ENCODE measurements at places on chromosomes 2 and 18.

DNA sequence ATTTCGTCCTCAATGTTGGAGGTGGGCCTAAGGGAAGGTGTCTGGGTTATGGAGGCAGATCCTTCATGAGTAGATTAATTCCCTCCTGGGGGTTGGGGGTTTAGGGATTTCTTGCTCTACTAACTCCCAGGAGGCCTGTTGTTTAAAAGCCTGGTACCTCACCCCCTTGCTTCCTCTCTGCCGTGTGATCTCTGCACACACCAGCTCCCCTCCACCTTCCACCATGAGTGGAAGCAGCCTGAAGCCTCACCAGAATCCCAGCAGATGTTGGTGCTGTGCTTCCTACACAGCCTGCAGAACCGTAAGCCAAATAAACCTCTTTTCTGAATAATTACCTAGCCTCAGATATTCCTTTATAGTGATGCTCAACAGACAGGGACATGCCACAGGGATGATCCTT is 141.5 kb downstream of the ZNF516 start:
- no peak for DNase-seq

DNA sequence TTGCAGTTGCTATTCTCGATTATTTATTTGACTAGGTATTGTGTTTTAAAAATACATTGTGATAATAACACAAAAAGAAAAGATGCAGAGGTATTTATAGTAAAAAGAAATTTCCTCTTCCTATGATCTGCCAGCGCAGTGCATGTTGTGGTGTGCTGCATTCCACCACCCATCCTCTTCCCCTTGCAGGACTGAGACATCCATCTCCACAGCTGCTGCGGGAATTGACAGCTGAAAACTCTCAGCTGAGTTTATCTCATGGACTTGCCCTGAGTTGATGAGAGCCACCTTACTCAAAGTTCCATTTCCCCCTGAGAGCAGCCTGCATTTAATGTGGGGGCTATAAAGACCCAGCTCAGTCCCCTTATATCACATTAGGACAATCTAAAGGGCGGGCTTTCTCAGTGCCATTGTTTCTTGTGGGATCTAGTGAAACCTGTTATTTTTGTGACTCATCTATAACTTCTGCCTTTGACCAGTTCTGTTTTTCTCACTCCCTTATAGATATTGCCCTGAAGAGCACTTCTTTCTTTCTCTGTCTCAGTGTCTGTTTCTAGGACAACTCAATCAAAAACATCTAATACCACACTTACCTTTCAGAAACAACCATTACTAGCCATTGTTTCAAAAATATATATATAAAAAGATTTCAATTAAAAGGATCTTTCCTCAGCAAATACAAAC is 698.5 kb downstream of the NR4A2 start:
- DNase-seq: no peak

- no peak for DNase-seq
These were observed 53.4 kb downstream of the WIPF1 start for GRCh38 chr2:174544156-174544555.

- no peak for DNase-seq
These were observed 8.4 kb upstream of the HNRNPLL start for GRCh38 chr2:38610851-38611801.

DNA sequence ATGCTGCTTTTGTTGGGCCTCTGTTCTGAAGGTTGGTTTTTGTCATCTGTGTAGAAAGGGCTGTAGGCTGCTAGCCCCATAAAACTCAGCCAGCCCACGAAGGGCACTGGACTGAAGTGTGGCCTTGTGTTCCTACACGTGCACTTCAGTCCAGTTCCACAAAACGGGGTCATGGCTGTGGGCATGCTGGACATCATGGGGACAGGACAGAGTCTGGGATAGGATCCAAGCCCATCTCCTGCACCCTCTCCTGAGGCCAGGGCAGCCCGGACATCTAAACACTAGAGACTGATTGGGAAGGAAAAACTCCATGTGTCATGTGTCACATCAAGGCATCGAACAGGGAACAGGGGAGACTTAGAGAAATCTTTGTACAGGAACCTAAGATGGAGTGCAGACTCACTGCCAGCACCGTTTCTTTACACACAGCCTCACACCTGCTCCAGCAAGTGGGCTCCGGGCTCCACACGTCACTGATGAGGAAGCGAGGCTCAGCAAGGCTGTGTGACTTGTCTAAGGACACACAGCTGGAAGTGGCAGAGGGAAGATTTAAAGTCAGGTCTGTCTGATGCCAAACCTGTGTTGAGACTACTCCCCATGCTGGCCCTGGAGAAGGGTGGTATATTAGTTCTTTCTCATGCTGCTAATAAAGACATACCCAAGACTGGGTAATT is 74.8 kb upstream of the BCL2L11 start:
- DNase-seq: no peak

- no peak for DNase-seq
These were observed 451.4 kb downstream of the TNS1 start for GRCh38 chr2:217551252-217551899.

DNA sequence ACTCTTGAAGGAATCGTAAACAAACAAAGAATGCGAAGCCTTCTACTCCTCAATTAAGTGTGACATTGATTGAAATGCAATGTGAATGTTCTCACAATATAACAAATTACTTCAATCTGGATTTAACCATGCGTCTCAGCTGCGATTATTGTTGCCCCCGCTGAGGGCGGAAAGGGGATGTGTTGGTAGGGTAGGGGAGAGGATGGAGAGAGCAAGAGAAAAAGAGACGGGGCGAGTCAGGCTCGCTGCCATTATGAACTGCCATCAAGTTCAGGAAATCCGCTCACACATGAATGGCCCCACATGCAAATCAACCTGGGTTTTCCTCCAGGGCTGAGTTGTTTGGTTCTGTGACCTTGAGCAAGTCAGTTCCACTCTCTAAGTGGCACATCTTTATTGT is 129.8 kb downstream of the PXDN start:
- no peak for DNase-seq

DNA sequence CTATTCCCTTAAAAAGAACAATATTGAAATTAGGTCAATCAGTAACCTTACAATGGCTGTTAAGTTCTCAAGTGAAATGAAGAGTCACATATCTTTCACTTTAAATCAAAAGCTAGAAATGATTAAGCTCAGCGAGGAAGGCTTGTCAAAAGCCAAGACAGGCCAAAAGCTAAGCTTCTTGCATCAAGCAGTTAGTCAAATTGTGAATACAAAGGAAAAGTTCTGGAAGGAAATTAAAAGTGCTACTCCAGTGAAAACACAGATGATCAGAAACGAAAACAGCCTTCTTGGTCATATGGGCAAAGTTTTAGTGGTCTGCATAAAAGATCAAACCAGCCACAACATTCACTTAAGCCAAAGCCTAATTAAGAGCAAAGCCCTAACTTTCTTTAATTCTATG is 402.6 kb upstream of the ZEB2 start:
- no peak for DNase-seq

GRCh38 chr2:227510620-227510958 is 38.6 kb downstream of the AGFG1 start:
- DNase-seq: no peak

DNA sequence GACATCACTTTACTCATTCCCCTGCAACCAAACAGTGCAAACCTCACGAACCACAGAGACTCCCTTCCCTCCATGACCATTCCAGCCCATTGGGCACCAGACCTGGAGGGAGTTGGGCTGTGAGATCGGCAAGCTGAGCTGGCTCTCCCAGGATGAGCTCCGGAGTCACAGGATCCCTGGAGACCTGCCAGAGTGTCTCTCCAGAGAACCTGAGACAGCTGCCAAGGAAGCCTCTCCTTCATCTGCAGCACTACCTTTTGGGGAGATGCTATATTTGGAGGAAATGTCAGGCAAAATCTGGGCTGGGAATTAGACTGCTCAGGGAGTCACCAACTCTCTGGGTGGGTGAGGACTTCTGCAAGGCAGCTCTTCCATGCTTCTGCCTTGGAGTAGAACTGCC is 417.4 kb downstream of the TNS1 start:
- no peak for DNase-seq

- no peak for DNase-seq
These were observed 6.7 kb upstream of the ATG16L1 start for GRCh38 chr2:233244818-233245217.

GRCh38 chr18:74149878-74150277 is 1.6 kb downstream of the TIMM21 start:
- DNase-seq: no peak

- DNase-seq: no peak
These were observed 1.5 kb upstream of the VSNL1 start for GRCh38 chr2:17538844-17539554.

DNA sequence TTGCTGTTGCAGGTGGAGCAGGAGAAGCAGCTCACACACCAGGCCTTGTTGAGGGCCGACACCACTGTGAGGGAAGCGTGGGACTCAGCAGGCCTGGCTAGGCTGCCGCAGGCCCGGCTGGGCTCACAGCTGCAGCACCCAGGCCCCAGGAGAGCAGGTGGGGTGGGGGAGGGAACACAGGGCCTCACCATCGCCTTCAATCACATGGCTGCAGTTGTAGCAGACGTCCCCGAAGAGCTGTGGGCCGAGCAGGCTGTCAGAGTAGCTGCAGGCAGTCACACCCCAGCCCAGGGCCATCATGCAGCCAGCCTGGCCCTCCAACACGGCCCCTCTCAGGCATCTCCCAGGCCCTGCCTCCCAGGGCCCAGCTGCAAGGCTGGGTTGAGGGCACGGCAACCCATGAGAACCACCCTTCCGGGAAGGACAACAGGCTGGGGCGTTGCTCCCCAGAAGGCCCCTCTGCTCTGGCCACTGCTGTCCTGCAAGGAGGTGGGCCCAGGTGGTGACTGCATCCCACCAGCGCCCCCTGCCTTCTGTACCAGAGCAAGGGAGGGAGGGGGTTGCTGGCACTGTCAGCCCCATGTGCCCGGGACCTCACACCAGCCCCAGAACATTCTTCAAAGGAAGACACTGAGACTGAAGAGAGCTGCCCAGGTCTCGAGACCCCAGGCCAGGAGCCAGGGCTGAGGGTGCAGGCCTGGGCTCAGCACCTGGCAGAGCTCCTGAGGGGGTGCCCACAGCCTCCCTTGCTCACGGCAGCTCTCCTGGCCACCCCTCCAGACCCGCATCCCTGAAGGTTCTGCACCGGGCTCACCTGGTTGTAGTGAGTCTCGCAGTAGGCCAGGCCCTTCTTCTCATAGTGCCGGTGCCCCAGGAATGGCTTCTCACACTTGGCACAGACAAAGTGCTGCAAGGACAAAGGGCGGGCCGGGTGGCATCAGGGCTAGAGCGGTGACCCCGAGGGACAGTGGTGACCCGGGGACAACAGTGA is 5.6 kb upstream of the GPR17 start:
- no peak for DNase-seq

- DNase-seq: no peak
These were observed 5.1 kb upstream of the BOK start for GRCh38 chr2:241553512-241553830.

DNA sequence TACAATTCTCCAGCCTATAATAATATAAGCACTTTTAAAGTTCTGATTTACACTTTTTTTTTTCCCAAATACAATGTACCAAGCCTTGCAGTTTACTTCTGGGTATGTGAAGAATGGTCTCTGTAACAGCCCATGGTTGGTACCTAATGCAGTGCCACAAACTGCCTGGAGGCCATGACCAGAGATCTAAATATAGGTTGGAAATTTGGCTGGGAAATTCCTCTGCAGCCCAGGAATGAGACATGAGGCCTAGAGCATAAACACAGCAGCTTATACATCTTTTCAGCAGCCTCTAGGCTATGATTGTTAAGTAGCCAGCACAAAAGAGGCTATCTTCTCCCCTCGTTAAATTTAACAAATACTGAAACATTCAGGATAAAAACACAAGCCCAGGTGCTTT is 432.0 kb upstream of the FAM98A start:
- no peak for DNase-seq
